ENCODE measurements at places on chromosomes 5 and 9. TPM values are rescaled to one million over a fixed set of nuclear protein-coding genes. Genes with fewer than 3 reads are reported as not detected.

GRCh38 chr9:38384990-38385848 is 7.3 kb upstream of the ALDH1B1 start:
- no peak for DNase-seq

DNA sequence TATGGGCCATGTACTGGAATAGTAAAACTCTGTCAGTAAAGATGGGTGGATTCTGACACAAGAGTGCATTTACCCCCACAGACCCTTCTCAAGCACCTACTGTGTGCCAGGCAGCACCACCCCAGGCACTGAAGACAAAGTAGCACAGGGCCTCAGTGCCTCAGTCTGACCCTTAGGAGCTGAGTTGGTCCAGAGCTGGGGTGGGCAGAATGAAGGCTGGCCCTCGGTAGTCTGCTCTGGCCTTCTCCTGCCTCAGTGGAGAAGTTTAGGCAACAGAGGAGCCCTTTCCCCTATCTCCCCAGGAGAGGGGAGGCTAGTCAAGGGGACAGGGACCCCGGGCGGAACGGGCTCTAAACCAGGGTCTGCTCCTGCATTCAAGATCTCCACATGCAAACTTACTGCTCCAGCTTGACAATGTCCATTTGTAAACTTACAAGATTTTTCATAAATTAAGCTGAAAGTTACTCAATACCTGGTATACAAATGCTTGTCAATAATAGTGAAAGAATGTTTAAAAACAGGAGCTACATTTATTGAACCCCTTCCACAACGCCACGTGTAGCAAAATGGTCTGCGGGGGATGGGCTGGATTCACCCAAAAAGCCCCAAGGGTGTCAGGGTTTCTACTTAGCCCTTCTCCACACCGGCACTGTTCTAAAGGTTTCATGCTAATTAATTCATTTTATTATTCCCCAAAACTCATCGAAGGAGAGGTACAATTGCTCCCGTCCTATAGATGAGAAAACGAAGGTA is 1.5 kb downstream of the VDAC1 start:
- DNase-seq: no peak

DNA sequence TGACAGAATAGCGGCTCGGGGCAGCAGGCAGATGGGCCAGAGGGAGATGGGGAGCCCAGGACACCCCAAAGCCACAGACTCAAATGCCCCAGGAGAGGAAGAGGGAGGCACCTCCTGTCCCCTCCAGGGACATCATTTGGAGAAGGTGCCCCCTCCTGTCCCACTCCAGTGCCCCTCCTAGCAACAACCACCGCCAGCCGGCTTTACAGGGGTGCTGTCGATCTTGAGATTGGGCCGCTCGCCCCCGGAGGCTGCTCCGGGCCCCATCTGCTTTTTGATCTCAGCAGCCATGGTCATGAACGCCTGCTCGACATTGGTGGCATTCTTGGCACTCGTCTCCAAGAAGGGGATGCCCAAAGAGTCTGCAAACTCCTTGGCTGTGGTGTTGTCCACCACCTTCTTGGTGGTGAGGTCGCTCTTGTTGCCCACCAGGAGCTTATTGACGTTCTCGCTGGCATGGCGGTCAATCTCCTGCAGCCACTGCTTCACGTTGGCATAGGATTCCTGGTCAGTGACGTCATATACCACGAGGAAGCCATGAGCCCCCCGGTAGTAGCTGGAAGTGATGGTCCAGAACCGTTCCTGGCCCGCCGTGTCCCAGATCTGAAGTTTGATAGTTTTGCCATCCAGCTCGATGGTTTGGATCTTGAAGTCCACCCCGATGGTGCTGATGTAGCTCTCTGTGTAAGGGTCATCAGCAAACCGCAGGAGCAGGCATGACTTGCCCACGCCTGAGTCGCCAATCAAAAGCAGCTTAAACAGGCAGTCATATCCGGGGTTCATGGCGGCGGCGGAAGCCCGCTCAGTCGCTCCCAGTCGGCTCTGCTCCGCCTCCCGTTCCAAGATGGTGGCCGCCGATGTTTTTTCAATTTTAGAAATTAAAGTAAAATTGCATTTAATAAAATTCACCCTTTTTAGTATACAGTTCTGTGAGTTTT is 14.0 kb upstream of the FRMPD1 start:
- DNase-seq: no peak

SLC34A1 gene
- not detected for total RNA-seq

ENTREP1 gene
- total RNA-seq: 25.0 TPM

Measured in right cardiac atrium (tissue), 5 donors.